ENCODE measurements at places on chromosomes 4 and X.

- DNase-seq = no peak
Measured at GRCh38 chr4:172826861-172827260, 341.8 kb upstream of the GALNT7 start.

GRCh38 chrX:71158603-71159002 is 14.0 kb downstream of the NLGN3 start:
- DNase-seq = no peak

GRCh38 chr4:80229590-80229989 is 32.3 kb downstream of the PRDM8 start:
- DNase-seq = no peak

GRCh38 chr4:32551943-32552342 is 1831.8 kb downstream of the PCDH7 start:
- no peak for DNase-seq

DNA sequence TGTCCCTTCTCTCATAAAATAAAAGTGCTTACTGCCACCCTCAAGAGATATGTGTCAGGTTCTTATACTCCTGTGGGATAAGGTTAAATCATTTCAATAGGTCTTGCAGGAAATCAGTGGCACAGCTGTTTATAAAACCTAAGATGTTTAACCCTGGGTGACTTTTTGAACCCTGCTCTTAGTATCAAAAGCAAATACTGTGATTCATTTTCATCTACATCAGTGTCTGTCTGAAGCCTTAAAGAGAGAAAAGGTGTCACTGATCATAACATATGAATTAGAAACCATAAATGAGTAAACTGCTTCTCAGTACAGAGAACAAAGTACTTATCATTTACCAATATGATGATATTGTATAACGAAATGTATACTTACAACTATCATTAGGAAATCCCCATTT is 59.0 kb downstream of the CCSER1 start:
- no peak for DNase-seq

Data from Panc1 (cell line).